ENCODE measurements at places on chromosomes 11 and 22. TPM values are rescaled to one million over a fixed set of nuclear protein-coding genes. Genes with fewer than 3 reads are reported as not detected.

The APOL5 gene
- not detected for total RNA-seq

The SAA2 gene
- total RNA-seq: 22.0 TPM

The SYT9 gene
- total RNA-seq: not detected

The OOSP4A gene
- not detected for total RNA-seq

The DTX4 gene
- total RNA-seq: 56.7 TPM

The HEPN1 gene
- not detected for total RNA-seq

The VWCE gene
- total RNA-seq: 0.47 TPM

The PRSS23 gene
- 14.5 TPM for total RNA-seq

The CALCA gene
- not detected for total RNA-seq

The PATE4 gene
- total RNA-seq: not detected

The P4HA3 gene
- not detected for total RNA-seq

The MOV10L1 gene
- total RNA-seq: not detected

The DCHS1 gene
- total RNA-seq: not detected

The OR5AP2 gene
- not detected for total RNA-seq

The CECR2 gene
- 0.09 TPM for total RNA-seq

The SLC22A24 gene
- not detected for total RNA-seq

The ANO5 gene
- total RNA-seq: 4.3 TPM

The NCR3LG1 gene
- total RNA-seq: 5.3 TPM

The A4GALT gene
- 8.6 TPM for total RNA-seq

The MS4A3 gene
- total RNA-seq: not detected

The PKDREJ gene
- not detected for total RNA-seq

The APOA4 gene
- not detected for total RNA-seq

The CCDC73 gene
- 0.07 TPM for total RNA-seq

The SUSD2 gene
- total RNA-seq: 3.1 TPM

The MYRF gene
- total RNA-seq: 139 TPM

The NXF1 gene
- 48.0 TPM for total RNA-seq

The TRIM22 gene
- total RNA-seq: 37.8 TPM

The CEND1 gene
- not detected for total RNA-seq

The GPR137 gene
- total RNA-seq: 33.3 TPM

The BLID gene
- total RNA-seq: not detected

The GPR83 gene
- 0.07 TPM for total RNA-seq

The PGA4 gene
- not detected for total RNA-seq

The MYEOV gene
- 98.4 TPM for total RNA-seq

The C1QTNF5 gene
- not detected for total RNA-seq

The OR11H1 gene
- total RNA-seq: not detected

All from Calu3 (cell line).